Ureter (tissue), 1 donor: ENCODE measurements at places on chromosomes 1 and 21. TPM values are rescaled to one million over a fixed set of nuclear protein-coding genes. Genes with fewer than 3 reads are reported as not detected.

Gene CSF1
- 26.1 TPM for total RNA-seq

Gene FAF1
- total RNA-seq = 80.6 TPM

Gene PTAFR
- total RNA-seq = 9.9 TPM

Gene COQ8A
- total RNA-seq = 32.7 TPM

Gene APH1A
- total RNA-seq = 133 TPM

Gene CFHR5
- not detected for total RNA-seq

Gene DNAJC11
- 65.3 TPM for total RNA-seq

Gene S100A5
- 0.86 TPM for total RNA-seq

Gene NFYC
- 81.4 TPM for total RNA-seq

Gene VAV3
- total RNA-seq = 57.5 TPM

Gene ZSWIM5
- total RNA-seq = 4.4 TPM

Gene AMY1B
- not detected for total RNA-seq

Gene IQGAP3
- 0.68 TPM for total RNA-seq

Gene SLC9C2
- total RNA-seq = not detected

Gene BGLAP
- 2.2 TPM for total RNA-seq

Gene IL23R
- total RNA-seq = 0.18 TPM

Gene GPA33
- 0.16 TPM for total RNA-seq

Gene TRIM17
- 22.6 TPM for total RNA-seq

Gene WNT9A
- 2.7 TPM for total RNA-seq

Gene CD52
- 9.8 TPM for total RNA-seq

Gene MMEL1
- total RNA-seq = 18.1 TPM

Gene EXO1
- 0.83 TPM for total RNA-seq

Gene CELA3A
- not detected for total RNA-seq

Gene ANKRD45
- 0.47 TPM for total RNA-seq

Gene PGBD5
- total RNA-seq = 1.8 TPM

Gene GSTM1
- total RNA-seq = not detected

Gene SIK1
- total RNA-seq = 29.2 TPM
